EL (cell line): ENCODE measurements at places on chromosomes 5 and 9.

GRCh38 chr9:86485359-86485758, 131.1 kb upstream of the TUT7 start:
- DNase-seq: no peak

DNA sequence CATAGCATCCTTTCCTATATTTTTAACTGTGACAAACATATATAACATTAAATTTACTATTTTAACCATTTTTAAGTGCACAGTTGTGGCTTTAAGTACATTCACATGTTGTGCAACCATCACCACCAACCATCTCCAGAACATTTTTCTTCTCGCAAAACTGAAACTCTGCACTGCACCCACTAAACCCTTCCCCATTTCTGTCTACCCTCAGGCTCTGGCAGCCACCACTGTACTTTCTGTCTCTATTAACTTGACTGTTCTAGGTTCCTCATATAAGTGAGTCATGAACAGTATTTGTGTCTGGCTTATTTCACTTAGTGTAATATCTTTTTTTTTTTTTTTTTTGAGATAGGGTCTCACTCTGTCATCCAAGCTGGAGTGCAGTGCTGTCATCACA, 25.5 kb downstream of the KCNMB1 start:
- DNase-seq: no peak

GRCh38 chr5:572398-573019, 39.6 kb upstream of the CEP72 start:
- DNase-seq: no peak

DNA sequence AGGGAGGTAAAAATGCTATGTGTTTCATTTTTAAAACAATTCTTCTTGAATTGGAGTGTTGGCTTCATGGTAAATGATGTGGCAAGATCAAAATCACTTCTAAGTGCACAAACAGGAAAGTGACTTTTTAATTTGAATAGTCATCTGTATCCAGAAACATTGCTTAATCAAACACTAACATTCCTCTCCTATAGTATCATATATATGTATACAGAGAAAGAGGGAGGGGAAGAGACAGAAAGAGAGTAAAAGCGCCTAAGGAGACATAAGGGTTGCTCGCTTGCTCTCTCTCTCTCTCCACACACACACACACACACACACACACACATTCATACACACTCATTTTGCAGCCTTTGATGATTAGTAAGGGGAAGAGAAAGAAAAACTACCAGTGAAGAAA, 95.4 kb upstream of the PRDM9 start:
- no peak for DNase-seq

GRCh38 chr9:73434826-73435225, 283.2 kb downstream of the ANXA1 start:
- DNase-seq: no peak

GRCh38 chr9:127174386-127175318, 52.2 kb upstream of the ANGPTL2 start:
- no peak for DNase-seq

DNA sequence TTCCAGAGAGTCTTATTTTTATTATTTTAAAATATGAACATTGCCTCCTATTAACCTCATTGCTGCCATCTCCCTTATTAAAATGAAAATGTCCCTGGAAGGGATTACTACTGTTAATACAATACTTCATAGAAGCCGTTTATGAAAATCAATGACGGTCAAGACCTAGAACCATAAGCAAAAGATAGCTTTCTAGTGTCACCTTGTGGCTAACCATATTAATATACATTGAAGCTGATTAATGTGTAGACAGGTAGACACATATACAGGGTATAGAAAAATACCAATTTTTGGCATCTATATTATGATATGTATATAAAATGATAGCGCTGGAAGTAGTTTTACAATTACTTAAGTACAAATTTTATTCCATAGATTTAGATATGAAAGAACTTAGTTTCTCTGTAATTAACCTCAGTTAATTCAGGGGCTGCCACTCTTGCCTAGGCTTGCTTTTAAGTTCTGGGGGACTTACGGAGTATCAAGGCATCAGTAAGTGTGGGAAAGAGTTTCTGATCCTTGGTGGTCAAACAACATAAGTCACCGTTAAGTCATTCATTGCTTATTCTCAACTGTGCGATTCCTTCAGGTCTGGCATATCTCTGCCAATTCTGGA, 2.5 kb upstream of the YTHDC2 start:
- DNase-seq: peak; percentile 37

GRCh38 chr9:131663288-131663687, 76.6 kb downstream of the RAPGEF1 start:
- DNase-seq: no peak

DNA sequence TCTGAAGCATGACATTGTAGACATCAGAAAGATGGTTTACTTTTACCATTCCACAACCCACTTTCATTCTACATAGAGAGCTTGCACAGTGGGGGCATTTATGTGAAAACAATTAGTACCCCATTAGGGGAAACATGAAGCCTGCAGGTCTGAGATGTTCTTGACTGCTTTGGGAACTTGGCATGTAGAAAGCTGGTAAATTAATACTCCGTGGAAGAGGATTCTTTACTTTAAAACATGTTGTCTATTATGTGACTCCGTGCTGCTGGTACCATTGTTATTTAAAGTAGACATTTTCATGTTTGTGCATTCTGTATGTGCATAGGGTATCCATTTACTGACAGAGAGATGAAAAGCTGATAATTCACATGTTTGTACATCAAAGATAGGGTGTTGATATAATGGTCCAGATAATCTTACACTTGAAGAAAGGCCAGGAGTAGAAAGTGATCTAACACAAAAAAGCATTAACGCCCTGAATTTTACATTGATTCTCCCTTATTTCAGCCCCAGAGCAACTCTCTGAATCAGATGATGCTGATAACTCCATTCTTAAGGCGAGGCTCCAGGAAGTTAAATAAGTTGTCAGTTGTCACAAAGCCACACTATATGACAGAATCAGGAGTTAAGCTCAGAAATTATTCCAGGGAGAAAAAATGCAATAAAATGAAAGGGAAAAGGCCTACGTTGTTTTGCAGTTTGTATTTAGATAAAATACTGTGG, 50.1 kb upstream of the CD180 start:
- no peak for DNase-seq

DNA sequence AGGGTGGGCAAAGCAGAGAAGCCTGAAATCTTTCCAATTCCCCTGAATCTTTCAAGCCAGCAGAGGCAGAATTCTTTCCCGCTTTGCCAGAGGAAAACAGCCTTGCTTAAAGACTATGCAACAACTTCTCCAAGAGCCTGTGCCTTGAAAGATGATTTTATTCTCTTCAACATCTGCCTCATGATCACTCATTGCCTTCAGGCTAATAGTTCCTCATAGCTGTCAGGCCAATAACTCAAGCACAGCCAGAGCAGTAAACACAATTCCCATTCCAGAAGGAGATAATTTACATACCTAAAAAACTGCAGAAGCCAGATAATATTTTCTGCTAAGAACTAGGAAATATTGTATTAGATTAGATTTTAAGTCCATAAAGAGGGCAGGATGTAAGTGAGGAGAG, 92.3 kb upstream of the PUM3 start:
- peak; percentile 51 for DNase-seq

GRCh38 chr5:18675041-18675440, 1040.8 kb downstream of the TAF11L14 start:
- DNase-seq: no peak

- DNase-seq: peak; percentile 82
These were observed 53.1 kb downstream of the MAP1B start for GRCh38 chr5:72160329-72160728.

DNA sequence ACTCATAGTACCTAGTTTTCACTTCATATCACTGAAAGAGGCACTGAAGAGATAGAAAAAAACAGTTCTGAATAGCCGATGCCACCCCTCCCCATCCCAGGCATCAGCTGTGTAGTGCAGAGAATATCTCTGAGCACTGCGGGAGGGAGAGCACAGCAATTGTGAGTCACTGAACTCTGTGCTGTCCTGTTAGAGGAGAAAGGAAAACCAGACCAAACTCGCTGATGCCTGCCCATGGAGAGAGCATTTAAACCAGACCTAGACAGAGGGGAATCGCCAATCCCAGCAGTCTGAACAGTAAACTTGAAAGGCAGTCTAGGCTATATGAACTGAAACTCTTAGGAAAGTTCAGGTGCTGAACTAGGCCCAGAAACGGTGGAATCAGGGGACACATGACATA, 120.1 kb upstream of the SLC30A5 start:
- no peak for DNase-seq

- DNase-seq: no peak
These were observed 4.9 kb downstream of the LCN2 start for GRCh38 chr9:128153947-128154695.

DNA sequence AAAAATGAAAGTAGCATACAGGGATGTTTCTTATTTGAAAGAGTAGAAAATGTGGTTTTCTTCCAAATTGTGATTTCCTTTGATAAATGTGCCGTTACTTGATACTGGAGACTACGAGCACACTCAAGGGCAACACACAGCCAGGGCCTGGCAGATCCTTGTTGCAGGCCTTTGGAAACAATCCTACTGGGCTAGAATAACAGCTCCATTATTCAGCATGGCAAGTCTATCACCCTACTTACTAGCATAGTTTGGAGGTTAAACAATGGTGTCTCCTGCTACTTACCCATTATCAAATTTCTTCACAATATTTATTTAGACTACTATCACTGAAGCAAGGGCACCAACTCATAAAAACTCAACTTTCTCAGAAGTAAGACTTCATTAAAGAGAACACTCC, 140.8 kb upstream of the ZNF608 start:
- no peak for DNase-seq

GRCh38 chr5:45648744-45649143, 47.4 kb downstream of the HCN1 start:
- no peak for DNase-seq

DNA sequence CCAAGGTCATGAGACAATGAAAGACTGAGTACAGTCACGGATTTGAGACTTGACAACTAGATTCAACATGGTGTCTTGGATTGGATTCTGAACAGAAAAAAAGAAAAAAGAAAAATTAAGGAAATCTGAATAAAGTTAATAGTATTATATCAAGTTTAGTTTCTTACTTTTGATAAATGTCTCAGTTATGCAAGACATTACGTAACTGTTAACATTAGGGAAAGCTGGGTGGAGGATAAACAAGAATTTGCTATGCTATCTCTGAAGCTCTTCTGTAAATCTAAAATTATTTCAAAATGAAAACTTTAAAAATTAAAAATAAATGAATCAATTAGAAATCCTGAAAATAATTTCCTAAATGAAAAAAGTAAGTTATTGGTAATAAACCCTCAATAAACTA, 14.4 kb upstream of the DCAF12 start:
- no peak for DNase-seq

DNA sequence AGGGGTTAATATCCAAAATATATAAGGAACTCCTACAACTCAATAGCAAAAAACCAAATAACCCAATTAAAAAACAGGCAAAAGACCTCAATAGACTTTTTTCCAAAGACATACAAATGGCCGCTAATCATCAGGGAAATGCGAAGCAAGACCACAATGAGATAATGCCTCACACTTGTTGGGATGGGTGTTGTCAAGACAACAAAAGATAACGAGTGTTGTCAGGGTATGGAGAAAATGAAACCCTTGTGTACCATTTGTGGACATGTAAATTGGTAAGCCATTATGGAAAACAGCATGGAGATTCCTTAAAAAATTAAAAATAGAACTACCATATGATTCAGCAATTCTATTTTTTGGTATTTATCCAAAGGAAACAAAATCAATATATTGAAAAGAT, 620.2 kb downstream of the ACTL7B start:
- no peak for DNase-seq
